Astrocyte (in vitro differentiated cells and primary cell): ENCODE measurements at places on chromosomes 11 and 22.

GRCh38 chr11:10457901-10458300 is 2.8 kb downstream of the AMPD3 start:
- DNase-seq = no peak

- peak; percentile 71 for DNase-seq
These were observed 111.6 kb downstream of the MIAT start for GRCh38 chr22:26768952-26769351.

DNA sequence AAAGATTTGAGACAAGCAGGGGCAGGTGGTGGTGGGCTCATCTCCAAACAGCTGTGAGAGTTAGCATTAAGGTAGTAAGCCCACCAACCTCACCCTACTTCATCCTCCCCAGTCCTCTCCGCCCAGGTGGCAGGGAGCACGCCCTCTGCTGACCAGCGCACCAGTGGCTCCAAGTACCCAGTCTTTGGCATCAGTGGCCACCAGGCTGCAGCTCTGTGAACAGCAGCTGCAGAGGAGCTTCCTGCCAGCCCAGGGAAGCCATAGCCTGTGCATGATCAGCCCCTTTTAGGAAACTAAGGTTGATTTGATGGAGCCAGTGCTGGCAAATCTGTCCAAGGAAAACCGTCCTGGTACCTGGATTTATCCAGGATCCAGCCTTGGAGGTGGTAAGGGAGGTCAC is 21.7 kb downstream of the CAVIN3 start:
- no peak for DNase-seq

GRCh38 chr22:39610246-39610645 is 39.7 kb downstream of the CACNA1I start:
- no peak for DNase-seq

DNA sequence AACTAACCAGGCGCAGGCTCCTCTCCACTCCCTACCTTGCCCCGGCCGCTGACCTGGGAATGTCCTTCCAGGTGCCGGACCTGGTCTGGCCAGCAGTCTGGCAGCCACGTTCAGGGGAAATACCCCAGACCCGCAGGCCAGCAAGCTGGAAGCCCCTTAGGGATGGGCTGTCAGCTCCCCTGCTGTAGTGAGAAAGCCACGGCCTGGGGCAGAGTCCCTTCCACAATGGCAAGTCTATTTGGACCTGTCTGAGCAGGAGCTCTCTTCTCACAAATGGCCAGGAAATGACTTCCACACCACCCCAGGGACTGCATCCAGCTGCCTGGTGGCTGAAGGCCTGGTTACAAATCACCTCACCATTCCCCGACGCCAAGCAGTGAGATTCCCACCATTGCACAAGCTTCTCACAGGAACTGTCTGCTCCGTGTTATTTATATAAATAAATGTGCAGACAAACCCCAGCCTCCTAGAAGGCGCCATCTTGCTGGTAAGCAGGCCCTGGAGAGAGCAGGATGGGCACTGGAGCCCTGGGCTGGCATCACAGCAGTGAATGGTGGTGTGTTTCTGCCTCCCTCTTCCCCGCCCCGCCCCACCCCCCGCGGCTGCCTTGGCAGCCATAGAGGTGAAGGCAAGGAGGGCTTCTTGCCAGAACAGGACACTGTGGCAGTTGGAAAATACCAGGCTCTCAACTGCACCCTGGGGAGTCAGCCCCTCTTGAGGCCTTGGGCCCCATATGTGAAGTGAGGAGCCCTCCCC is 23.7 kb downstream of the RSPH14 start:
- DNase-seq = no peak

DNA sequence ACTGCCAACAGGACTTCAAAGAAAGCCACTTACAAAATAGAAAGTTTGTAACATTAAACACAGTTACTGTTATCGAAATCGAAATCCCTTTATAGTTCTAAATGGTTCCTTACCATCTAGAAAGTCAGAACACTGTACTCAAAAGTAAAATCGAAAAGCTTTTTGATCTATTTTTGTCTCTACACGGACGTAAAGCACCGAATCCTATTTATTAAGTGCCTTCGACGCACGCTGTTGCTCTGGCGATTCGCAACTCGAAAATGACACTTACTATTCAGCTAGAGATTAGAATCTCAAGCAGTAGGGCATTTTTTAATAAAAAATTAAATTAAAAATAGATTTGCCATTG is 78.3 kb downstream of the LARGE1 start:
- DNase-seq = no peak

- no peak for DNase-seq
These were observed at the start of gene PDE2A for GRCh38 chr11:72673943-72674828. TSS of gene PDE2A (minus strand) at chr11:72674422. CDS start at chr11:72674207, 215 bp downstream.

DNA sequence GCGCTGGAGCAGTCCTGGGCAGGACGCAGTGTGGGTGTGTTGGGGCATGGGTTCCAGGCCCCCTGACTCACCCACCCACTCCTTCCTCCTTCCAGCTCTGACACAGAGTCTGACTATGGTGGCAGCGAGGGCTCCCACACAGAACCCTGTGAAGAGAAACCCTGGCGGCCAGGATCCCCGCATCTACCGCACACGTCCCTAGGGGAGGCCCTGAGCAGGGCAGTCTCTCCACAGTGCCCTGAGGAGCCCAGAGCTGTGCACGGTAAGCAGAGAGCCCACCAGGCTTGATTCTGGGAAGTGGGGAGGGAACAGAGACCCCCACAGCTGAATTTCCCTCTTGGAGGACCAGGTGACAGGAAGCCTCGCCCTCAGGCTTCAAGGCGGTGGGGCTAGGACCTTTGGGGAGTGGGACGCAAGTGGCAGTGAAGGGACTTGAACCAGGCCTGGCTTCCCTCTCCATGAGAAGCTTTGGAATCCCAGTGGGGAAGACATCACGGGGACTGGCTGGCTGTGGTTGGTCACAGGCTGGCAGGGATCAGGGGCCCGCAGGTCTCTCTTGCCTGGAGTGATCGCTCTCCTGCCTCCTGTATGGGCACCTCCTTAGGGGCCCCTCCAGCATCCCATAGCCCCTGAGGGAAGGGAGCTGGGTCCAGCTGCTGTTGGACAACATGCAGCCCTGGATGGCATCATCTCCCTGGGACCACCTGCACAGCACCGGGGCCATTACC is 96.4 kb upstream of the PARVA start:
- DNase-seq = peak; percentile 70

- peak; percentile 71 for DNase-seq
These were observed 74.5 kb downstream of the RPL27A start for GRCh38 chr11:8757047-8757446.

DNA sequence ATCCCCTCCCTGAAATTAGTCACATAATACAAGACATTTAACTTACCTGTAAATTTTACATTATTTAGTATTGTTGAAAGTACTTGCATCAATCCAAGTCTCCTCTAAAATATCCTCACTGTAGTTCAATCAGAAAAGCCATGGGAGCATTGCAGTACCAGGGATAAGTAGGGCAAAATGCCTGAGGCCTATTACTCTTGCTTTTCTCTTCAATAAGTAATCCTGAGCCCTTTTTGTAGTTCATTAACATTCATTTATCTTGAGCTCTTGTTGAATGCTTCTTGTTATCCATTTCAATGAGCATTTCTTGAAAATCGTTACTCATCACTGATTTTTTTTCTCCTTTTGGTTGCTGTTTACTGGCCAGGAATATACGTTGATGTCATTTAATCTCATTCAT is 414.7 kb downstream of the LRRC4C start:
- DNase-seq = no peak

DNA sequence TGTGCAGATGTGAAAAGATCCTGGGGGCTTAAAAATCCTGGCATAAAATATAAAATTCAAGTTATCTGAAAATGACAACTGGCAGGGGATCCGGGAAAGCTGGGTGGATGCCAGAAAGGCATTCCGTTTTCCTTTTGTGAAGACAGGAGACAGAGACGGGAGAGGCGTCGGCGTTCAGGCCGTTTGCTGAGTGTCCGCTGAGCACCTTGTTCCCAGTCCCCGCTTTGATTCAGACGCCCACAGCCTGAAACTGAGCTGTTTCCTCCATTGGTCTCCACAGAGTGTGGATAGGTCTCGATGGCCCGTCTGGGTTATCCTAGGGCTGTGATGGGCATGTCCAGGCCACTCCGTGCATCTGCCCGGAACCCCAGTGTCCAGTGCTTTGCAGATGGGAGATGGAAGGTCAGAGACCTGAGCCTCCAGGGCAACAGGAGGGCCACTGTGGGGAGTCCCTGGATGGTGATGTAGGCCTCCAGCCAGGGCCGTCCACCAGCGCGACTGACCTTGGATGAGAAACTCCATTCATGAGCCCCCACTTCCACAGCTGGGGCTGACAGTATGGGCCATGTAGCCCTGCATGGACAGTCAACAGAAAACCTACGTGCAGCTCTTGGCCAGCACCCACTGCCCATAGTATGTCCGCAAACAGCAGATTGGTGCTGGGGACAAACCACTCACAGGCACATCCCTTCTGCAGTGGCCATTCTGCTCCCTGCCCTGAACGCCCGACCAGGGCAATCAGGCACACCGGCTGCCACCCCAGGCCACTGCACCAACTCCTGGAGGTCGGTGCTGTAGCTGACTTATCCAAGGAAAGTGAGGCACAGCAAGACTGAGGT is 11.6 kb downstream of the MRGPRF start:
- no peak for DNase-seq

GRCh38 chr11:129911298-129911697 is 15.9 kb upstream of the NFRKB start:
- no peak for DNase-seq

- DNase-seq = peak; percentile 82
These were observed 345.0 kb downstream of the TBC1D22A start for GRCh38 chr22:47107431-47107830.

- DNase-seq = peak; percentile 40
These were observed 6.8 kb upstream of the CHKA start for GRCh38 chr11:68127714-68128681.

GRCh38 chr11:1203505-1204271 is 19.2 kb upstream of the MUC5B start:
- DNase-seq = no peak

GRCh38 chr11:64926689-64927088 is 2.2 kb downstream of the PPP2R5B start:
- DNase-seq = no peak

DNA sequence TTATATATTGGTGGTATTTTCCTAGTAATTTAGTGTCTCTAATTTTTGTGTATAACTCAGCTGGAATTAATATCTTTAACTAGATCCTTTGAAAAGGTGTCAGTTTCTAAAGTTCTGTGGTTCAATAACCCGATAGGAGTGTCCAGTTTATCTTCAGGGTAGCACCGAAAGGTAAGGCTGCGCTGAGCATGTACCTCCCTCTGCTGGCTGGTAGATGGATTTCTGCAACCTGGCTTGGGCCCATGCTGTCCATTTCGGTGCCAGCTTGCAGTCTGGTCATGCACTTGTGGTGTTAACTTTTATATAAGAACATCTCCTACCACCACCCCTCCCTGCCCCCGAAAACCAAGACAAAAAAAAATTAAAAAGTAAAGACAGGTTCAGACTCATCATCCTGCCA is 24.7 kb downstream of the EXT2 start:
- no peak for DNase-seq

DNA sequence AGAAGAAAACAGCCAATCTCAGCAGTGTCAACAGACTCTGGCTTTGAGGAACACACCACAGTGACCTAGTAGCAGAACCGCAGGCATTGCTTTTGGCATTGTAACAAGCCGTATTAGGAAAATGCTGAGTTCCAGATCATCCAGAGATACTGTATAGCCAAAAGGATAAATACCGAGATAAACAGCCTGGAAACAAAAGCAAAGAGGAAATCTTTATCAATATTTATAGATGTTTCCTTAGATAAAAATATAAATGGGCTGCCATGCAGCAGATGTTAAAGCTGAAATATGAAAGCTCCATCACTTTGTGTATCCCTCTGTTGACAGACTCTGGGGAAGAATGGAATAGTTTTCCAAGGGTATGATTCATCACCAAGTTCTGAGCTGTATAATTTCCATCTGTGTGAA is 98.9 kb upstream of the TP53AIP1 start:
- DNase-seq = peak; percentile 26

GRCh38 chr11:67267188-67268080 is 1.2 kb downstream of the GRK2 start:
- no peak for DNase-seq

- no peak for DNase-seq
These were observed 7.3 kb downstream of the RGL4 start for GRCh38 chr22:23698094-23698493.

DNA sequence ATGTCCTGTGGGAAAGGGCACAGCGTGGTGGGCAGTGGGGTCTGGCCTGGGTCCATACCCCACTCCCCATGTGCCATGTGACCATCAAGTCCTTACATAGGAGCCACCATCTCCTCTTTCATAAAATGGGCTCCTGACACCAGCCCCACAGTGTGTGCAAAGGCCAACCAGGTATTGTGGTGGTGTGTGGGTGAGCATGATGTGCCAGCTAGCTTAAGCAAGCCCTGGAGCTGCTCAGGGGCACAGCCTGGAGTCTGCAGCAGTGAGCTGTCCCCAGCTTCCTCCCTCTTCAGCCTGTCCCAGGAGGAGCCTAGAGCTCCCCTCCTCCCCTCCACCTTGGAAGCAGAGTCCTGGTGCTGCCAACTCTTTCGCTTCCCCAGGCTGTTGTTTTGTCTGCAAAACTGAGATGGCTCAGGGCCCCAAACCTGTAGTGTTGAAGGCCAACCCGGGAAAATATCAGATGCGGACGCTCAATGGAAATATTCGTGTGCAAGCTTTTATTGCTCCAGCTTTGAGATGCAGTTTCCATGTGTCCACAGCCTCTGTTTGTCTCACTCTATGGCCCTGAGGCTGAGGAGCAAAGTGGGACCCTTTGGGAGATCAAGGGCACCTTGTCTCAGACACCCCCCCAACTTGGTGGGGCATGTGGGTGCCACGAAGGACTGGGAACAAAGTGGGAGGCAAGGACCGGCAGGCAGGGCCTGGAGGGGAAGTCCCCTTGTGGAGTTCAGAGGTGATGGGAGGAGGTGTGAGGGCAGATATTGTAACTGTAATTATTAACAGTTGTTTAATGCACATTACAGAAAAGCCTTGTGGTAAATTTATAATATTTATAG is 92.6 kb downstream of the CTTN start:
- no peak for DNase-seq

GRCh38 chr22:46033256-46034200 is 56.6 kb upstream of the WNT7B start:
- no peak for DNase-seq

- DNase-seq = no peak
These were observed 67.2 kb downstream of the SPATA19 start for GRCh38 chr11:133778161-133778560.

GRCh38 chr22:18096823-18097222 is 13.8 kb upstream of the TUBA8 start:
- DNase-seq = no peak

GRCh38 chr22:50399751-50400331 is 56.7 kb downstream of the PPP6R2 start:
- DNase-seq = no peak

DNA sequence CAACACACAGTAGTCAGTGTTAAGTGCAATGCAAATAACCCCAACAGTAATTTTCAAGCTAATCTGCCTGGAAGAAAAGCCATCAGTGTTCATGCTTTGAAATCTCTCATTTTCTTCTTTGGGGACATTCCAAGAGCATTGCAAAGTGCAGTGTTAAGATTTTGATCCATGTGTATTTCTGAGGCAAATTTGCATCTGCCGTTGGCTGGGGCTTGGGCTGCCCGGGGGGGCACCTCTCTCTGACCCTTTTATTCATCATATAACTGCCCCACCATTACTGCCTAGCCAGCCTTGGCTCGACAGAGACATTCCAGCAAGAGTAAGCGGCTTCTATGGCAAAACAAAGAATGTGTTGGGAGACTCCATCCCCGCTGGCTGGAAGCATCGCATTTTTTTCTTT is 483.5 kb downstream of the BRD1 start:
- DNase-seq = no peak
